ENCODE measurements at places on chromosomes 1 and 21.

DNA sequence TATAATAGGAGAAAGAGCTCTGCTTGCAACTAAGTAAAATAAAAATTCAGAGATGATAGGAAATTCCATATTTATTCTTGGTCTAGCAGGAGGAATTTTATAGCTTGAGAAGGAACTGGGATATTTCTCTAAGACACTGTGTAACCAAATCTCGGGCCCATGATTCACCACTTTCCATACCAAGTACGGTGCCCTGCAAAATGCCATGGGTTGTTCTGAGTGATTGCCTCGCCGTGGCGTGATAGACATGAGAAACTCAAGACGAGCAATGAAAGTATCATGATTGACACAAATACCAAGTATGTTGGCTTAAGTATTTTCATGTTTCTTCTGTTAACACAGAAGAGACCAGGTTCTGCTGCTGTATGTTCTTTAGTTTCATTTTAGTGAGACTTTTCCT, 167.2 kb downstream of the LMO4 start:
- DNase-seq: no peak

DNA sequence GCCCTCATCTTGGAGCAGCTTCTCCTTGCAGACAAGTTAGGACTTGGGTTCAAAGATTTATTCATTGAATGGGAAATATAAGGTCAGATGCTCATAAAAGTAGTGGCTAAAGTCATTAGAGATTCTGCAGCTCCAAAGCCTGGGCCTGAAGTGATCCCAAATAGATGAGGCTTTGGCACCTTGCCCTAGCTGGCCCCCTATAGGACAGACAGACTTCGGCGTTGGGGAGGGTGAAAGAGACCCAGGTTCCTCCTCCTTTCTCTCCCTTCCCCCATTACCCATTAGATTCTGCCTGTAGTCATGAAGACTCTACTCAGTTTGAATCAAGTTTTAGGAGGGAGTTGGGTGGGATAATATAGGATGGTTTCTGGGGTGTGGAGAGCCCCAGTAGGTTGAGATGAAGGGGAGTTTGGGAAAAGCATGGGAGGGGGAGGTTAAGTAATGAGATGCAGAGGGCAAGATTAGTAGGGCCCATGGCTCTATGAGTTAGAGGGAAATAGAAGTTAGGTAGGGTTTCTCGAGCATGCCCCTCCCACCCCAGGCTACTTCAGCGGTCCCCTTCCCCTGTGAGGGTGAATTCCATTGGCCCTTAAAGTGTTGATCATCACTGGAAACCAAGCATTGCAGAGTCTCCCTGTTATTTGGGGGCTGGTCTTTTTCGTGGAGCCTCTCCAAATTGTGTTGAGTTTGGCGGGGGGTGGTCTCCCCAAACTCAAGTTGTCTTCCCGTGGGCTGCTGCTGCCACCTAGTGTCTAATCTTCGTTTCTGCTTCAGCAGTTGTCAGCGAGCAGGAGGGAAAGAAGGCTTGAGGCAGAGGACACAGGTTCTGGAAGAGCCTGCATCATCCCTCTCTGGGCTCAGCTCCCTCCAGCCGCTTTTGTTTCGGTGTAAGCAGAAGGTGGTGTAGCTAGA, 2.1 kb upstream of the AHDC1 start:
- peak; percentile 43 for DNase-seq

DNA sequence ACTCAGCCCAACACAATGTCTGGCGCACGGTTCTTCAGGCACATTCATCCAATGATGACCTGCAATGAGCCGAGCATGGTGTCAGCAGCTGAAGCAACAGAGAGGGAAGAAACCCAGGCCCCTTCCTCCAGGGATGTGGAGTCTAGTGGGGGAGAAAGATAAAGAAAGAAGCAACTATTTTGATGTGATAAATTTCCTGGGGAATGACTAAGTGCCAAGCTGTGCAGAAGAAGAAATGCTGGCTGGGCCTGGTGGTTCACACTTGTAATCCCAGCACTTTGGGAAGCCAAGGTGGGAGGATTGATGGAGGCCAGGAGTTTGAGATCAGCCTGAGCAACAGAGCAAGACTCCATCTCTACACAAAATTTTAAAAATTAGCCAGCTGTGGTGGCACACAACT, 561.8 kb downstream of the KIF26B start:
- DNase-seq: no peak

DNA sequence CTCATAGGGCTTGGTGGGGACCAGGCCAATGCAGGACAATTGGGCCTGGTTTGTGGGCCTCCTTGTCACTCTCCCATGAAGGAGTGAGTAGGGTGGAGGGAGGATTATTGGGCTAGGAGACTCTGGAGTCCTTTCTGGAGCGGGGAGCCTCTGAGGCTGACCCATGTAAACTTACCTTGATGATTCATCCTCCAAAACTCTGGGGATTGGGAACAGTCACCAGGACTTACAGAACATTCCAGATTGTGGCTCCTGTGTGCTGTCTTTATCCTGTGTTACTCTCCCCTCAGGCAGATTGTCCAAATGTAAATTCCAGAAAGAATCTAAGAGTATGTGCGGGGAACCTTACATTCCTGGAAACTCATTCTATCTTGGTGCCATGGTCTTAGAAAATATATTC, 197.6 kb downstream of the CAMTA1 start:
- no peak for DNase-seq
